Lower leg skin (tissue), 4 donors: ENCODE measurements at places on chromosomes 3 and 15.

DNA sequence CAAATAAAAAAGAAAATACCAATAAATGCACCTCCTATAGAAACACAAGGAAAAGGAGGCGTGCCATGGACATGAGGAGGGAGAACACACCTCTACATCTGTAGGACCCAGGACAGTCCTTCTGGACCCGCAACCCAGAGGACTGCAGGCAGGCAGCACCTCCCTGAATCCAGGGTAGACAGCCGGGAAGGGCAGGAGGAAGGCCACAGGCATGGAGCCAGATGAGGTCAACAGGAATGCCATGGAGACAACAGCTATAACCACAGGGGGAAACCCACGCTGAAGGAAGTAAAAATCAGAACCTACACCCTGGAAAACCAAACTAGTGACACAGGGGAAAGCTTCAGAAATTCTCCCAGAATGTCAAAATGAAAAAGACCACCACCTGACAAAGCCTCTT, 248.8 kb upstream of the NSMCE3 start:
- peak; percentile 29 for DNase-seq

- DNase-seq, result no peak
Measured at GRCh38 chr3:148202386-148202785, 495.3 kb upstream of the AGTR1 start.

GRCh38 chr15:55606214-55606613, 18.1 kb upstream of the PYGO1 start:
- DNase-seq, result no peak

DNA sequence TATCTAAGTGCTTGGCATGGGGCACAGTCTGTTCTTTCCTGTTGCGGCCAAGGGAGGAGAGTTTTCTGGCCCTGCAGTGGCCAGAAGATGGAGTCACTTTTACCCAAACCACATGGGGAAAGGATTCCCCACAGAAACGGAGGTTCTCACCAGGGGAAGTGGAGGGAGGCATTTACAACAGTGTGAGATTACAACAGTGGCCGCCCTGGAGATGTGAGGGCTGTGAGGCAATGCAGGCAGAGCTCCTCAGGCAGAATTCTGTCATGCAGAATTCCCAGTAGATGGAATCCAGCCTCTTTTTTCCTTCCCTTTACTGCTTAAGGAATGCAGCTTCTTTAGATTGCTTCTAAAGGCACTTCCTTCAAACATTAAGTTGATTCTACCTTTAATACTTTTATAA, 83.1 kb downstream of the CACNA1D start:
- DNase-seq, result no peak

- DNase-seq, result no peak
Measured at GRCh38 chr15:86101818-86102217, 22.1 kb downstream of the AGBL1 start.

- DNase-seq, result no peak
Measured at GRCh38 chr3:13796701-13797460, 83.0 kb downstream of the WNT7A start.
